ENCODE measurements at places on chromosomes 2 and 18.

GRCh38 chr2:239912171-239912937 lies 112.8 kb downstream of the NDUFA10 start:
- no peak for DNase-seq

DNA sequence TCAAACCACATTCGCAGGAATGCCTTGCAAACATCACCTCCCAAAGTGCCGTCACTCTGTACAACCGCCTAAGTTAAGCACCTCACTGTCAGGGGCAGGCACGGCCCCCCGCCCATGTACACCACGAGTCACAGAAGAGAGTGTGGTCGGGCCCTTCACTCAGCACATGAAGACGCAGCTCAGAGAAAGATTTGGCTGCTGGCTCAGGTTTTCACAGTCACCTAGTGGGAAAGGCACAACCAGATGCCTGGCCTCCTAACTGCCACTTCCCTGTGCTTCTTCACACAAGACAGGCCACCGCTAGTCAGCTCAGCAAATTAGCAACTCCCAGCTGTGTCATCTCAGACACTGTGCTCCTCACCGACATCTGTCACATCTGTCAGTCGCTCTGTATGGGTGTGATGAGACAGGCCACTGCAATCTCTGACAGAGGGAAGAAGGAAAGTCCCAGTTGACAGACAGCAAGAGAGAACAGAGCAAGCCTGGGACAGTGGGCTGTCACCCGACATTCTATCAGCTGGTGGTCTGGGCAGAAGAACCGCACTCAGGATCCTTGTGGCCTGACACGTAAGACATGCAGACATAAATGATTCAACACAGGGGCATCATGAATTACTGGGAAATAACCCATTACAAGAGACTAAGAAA lies 60.8 kb downstream of the CRACDL start:
- DNase-seq = no peak

- no peak for DNase-seq
Measured at GRCh38 chr2:120802867-120803484, 67.3 kb downstream of the GLI2 start.

DNA sequence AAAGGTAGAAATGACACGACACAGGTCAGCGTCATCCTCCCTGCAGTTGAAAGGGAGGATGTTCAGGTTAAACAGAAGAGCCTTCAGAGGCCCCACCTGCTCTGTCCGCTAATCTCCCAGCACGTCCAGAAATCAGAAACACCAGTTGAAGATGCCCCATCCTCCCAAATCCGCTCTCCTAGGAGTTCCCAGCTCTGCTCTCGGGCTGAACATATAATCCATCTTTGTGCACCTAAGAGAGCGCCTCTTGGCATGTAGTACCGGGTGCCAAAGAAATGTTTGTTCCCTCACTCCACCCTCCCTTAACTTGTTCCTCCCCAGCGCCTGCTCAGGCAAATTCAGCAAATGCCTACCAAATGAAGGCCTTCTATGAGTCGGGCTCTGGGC lies 145.2 kb upstream of the SMAD2 start:
- DNase-seq = no peak

DNA sequence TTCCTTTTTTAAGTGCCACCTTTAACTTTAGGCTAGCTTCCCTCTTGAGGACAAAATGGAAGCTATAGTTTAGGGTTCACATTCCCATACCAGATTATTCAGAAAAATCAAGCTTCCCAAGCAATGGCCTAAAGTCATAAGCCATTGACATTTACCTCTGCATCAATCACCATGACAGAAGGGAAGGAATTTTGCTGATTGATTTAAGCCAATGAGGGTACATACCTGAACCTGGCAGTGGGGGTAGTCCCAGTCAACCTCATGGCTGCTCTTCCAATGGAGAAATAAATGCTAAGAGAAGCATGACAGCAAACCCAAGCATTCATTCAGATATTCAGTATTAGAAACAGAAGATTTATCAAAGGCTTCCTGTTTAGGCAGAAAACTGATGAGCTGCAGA lies 128.4 kb upstream of the CREB1 start:
- no peak for DNase-seq

DNA sequence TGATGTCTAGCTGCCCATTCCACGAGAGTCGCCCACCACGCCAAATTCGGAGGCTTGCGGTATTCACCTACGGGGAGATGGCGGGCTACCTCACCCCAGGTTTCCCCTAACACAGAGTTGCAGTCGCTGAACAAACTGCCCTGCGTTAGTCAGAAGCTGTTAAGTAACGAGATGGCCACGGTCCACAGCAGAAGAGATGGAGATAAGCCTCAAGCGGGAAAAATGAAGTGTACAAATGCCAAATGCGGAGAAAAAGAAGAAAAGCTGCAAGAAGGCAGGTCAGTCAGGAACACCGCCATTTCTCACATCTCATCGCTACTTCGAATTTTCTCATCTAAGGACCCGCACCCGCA lies 425 bp downstream of the ASB3 start:
- peak; percentile 51 for DNase-seq

DNA sequence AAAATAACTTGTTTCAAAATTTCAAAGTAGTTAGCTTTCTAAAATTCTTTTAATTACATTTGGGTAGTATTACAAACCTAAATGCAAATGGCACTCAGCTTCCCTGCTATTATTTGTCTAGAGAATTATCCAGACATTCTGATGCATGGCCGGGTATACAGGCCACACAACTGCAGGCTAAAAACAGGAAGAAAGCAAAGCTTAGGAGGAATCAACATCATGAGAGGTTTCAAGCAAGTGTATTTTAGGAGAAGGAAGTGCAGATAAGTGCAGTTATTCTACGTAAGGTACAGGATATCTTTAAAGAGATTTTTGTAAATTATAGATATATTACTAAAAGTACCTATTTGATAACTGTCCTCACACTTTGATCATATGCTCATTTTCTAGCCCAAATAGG lies 46.8 kb upstream of the RNU4ATAC start:
- no peak for DNase-seq

DNA sequence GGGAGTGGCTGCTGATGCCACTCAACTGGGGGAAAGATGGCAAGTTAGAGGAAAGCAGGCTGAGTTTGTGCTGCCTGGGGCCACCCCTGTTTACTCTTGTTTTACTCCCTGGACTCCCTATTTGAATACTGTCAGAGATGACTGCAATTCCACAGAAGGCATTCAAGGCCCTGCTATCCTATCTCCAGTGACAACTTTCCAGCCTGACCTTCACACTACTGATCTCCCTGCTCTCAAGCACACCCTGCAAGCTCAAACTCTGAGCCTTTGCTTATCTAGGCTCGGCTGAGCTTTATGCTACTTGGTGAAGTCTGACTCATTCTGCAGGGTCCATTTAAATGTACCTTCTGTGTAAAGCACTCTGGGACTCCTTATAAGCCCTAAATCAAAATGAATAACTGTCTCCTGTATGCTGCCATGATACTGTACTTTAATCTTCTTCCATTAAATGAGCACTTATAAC lies 39.3 kb upstream of the DSG1 start:
- no peak for DNase-seq

DNA sequence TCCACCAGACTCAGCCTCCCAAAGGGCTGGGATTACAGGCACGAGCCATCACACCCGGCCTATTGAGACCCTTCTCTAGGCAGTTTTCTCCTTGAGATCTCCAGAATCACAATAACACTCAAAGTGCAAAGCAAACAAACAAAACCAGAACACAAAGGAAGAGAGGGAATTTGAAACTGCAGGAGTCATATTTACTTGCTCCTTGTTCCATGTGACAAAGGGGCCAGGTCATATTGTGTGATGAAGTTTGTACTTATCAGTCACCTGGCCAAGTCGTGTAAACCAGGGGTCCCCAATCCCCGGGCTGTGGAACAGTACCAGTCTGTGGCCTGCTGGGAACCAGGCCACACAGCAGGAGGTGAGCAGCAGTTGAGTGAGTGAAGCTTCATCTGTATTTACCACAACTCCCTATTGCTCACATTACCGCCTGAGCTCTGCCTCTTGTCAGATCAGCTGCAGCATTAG lies 26.5 kb downstream of the SCYGR8 start:
- DNase-seq = no peak

DNA sequence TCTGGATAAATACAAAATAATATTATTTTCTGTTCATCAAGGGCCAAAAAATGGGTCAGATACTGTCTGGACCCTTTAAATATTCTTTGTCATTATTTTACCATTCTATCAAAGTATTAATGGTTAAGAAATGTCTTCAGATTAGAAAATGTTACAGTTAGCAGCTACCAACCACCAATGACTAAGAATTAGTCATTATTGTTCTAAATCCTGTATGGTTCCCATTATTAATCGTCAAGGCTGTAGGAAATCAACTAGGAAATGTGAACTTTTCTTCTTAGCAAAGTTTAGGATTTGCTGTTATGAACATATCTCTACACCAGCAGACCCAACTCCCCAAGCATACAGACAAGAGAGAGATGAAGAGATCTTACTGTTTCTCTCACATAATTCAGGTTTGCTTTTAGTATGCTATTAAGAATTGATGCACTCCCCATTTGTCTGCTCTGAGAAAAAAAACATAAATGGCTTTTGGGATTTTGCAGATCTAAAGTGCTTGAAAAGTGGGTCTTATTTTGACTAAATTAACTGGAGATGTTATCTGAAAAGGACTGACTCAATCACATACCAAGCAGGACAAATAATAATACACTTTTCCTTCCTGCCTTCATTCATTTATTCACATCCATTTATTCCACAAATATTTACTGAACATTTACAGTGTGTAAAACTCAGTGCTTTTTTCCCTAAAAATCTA lies 147.7 kb downstream of the PPP1R1C start:
- no peak for DNase-seq
